ENCODE measurements at places on chromosomes 6 and 20. TPM values are rescaled to one million over a fixed set of nuclear protein-coding genes. Genes with fewer than 3 reads are reported as not detected.

Gene MYLK4
- not detected for total RNA-seq

Gene RCAN2
- total RNA-seq: 0.37 TPM

Gene NDUFAF5
- total RNA-seq: 27.4 TPM

Gene F13A1
- total RNA-seq: not detected

Gene SLC52A3
- not detected for total RNA-seq

Gene SPDEF
- total RNA-seq: 0.35 TPM

Gene FIG4
- total RNA-seq: 14.0 TPM

Gene LGSN
- not detected for total RNA-seq

Gene AMD1
- 75.3 TPM for total RNA-seq

Gene MYCT1
- not detected for total RNA-seq

Gene VSTM2L
- not detected for total RNA-seq

Gene DDO
- not detected for total RNA-seq

Gene TRIM15
- 2.2 TPM for total RNA-seq

Gene PAQR8
- 9.2 TPM for total RNA-seq

Gene SFT2D1
- 53.1 TPM for total RNA-seq

Gene IBTK
- total RNA-seq: 25.9 TPM

Gene KCTD20
- total RNA-seq: 32.8 TPM

Gene PANK2
- 39.8 TPM for total RNA-seq

Measured in activated naive CD4-positive, alpha-beta T cell treated with anti-CD3 and anti-CD28 coated beads for 36 hours (primary cell).